Stimulated activated CD4-positive, alpha-beta T cell treated with anti-CD3 and anti-CD28 coated beads, Interleukin-2, amount 100 ng/mL, for 48 hours (primary cell): ENCODE measurements at places on chromosomes 2 and 18.

DNA sequence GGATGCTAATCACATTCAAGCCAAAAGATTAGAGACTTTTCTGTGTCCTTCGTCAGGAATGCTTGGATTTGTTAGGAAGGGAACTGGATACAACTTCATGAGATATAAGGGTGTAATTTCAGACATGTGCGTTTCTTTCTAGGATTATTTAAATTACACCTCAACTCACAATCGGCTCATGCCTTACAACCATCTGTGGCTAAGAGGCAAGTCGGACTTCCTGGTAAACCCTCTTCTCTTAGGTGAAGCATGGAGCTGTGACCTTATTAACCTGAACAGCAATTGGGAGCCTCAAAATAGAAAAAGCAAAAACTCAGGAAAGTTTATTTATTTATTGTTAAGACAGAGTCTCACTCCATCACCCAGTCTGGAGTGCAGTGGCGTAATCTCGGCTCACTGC lies 61.8 kb downstream of the SEMA4F start:
- DNase-seq, result no peak

DNA sequence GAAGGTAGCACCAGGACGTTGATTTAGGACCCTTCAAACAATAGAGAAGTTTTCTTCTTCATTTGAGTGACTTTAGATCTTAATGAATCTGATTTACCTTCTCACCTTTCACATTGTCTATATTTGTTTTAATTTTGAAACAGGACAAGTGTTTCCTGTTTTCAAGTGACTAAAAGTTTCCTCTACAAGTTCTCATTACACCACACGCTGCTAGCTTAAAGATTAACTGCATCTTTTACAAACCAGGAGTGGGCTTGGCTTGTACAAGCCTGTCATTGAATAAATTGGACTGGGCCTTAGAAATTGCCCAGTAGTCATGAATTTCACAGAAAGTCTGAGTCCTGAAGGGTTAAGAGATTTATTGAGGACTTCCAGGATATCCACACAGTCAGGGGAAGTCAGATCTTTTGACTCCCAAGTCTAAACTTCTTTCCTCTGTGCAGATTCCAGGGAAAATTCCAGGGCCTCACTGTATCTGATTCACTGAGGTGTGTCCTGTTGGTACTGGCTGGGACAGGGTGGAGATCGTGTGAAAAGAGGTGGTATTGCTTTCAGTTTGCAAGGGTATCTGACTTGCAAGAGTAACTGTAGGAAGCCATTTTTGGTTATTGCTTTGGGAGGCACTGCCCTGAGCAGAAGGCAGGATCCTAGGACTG lies 3.4 kb downstream of the SGPP2 start:
- no peak for DNase-seq

DNA sequence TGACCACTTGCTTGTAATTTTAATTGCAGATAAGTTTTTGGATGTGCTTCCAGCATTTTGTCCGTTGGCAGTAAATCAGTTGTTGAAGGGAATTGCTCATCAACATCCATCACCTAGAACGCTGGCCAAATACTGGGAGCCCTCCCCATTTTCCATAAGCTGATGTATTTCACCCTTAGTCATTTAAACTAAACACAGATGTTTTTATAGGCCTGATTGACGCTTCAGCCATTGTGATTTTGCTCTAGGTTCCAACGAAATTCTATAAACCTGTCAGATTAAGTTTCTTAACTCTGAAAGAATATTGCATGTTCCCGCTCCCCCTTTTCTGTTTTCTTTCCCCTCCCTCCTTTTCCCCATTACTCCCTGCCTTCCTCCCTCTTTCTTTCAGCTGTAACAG lies 1.0 kb upstream of the RPRM start:
- no peak for DNase-seq

GRCh38 chr18:8928847-8929780 lies 173.4 kb upstream of the NDUFV2 start:
- DNase-seq, result no peak

GRCh38 chr18:4658804-4659203 lies 203.7 kb upstream of the DLGAP1 start:
- no peak for DNase-seq

DNA sequence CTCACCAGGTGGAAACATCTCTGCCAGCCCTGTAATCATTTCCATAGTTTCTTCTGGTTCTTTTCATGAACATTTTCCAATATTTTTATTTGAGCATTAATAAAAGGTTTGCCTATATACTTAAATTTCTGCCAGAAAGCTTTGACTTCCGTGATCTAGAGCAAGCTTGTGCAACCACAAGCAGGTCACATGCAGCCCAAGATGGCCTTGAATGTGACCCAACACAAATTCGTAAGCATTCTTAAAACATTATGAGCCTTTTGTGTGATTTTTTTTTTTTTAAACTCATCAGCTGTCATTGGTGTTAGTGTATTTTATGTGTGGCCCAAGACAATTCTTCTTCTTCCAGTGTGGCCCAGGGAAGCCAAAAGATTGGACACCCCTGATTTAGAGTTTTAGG lies 51.6 kb downstream of the NEDD4L start:
- DNase-seq, result no peak

DNA sequence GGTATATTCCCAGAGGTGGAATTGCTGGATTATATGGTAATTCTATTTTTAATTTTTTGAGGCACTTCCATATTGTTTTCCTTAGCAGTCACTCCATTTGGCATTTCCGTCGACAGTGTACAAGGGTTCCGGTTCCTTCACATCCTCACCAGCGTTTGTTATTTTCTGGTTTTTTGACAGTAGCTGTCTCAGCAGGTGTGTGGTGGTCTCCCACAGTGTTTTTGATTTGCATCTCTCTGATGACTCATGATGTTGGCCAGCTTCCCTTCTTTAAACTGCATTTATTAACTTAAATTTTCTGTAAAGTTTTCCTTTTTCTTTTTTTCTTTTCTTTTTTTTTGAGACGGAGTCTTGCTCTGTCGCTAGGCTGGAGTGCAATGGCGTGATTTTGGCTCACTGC lies 19.7 kb downstream of the SH3BP4 start:
- no peak for DNase-seq

GRCh38 chr2:156329031-156329926 lies 3.2 kb downstream of the NR4A2 start:
- DNase-seq, result no peak

GRCh38 chr18:2641638-2642037 lies 13.9 kb upstream of the SMCHD1 start:
- DNase-seq, result no peak

GRCh38 chr2:144770616-144771230 lies 250.8 kb upstream of the ZEB2 start:
- DNase-seq, result no peak

DNA sequence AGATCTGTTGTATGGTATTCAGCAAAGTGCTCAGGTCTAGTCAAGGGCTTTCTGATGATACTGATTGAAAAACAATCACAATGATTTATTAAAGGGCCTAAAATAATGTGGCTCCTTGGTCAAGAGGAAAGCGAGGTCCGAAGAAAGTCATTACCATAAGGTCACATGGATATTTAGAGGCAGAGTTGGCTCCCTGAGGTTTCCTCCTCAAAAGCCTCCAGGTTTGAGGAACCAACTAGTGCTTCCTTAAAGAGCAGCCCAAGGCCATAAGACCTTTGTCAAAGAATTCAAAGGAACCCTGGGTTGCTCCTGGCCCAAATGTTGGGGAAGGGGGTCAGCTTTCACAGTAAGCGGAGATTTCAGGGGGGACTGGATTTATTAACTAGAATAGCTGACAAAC lies 280.7 kb upstream of the ATP5MC3 start:
- no peak for DNase-seq

DNA sequence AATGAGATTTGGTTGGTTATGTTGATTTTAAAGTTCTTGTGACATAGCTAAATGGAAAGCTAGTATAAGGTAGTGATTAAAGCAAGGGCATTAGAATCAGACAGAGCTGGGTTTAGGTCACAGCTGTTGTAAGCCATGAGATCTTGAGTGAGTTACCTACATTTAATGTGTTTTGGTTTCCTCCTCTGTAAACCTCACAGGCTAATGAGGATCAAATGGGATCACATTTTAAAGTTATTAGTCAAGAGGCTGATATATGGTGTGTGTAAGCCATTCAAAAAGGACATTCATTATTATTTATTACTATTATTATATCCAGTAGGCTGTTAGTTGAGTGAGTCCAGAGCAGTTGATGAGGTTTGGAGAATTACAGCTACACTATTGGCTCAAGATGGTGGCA lies 416.2 kb downstream of the IRS1 start:
- no peak for DNase-seq

DNA sequence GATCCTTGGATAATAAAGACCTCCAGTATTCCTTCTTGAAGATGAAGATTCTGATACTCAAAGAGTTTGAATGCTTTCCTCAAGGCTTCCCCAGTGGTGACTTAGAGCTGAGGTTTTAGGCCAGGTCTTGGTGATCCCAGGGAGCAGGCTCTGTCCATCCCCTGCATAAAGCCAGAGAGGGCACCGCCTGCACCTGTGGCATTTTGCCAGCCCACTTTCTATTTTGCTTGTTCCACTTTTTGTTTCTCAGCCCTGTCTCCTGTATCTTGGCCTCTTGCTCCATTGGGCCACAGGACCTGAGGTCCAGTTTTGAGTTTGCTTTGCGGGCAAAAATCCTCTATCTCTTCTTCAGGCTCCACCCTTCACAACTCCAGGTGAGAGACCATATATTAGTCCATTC lies 6.7 kb upstream of the SCYGR1 start:
- DNase-seq, result no peak

- no peak for DNase-seq
Observed at GRCh38 chr2:229733611-229734245, 19.4 kb upstream of the DNER start.

DNA sequence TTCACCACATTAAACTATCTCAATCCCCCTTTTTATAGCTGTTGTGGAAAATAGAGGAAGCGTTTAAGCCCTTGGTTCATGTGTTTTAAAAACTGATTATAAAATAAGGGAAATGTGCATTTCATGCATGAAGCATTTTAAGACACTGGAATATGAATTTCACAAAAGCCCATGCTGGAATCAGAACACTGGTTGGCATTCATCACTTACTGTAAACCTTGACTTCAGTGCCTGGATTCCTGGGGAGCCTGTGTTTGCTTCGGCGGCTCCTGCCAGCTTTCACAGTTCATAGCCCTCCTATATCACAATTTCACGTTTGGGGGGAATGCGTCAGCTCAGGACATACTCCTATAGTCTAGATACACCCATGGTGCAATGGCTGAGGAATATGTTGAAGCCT lies 336.9 kb downstream of the INSIG2 start:
- DNase-seq, result no peak

DNA sequence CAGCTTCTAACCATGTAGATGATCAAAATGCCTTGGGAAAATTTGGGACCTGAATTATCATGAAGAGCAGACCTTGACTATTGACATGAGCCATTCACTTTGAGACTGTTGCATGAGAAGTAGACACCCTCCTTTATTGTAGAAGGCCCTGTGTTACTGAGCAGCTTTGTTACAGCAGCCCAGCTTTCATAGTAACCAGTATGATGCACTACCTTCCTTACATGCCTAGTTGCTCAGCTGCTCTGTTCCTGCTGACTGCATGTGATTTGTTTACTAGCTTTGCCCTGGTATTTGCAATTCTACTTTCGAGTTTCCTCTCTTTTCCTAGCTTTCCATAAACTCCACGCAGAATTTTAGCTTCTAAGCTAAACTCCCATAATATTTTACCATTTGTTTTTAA lies 11.2 kb upstream of the FN1 start:
- DNase-seq, result no peak

GRCh38 chr2:26730549-26731344 lies 33.3 kb upstream of the SLC35F6 start:
- no peak for DNase-seq

DNA sequence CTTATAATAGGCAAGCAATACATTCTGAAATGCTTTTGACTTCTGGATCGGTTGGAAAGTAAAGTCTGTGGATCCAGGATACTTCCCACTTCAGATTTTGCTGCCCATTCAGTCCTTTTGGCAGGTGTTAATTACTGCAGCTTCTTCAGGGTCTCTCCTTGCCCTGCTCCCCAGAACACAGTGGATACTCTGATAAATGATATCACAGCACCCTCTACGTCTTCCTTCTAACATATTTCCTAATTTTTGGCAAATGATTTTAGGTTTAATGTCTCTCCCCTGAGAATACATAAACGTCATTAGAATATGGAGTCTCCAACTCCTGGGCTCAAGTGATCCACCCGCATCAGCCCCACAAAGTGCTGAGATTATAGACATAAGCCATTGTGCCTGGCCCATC lies 249.8 kb downstream of the NYAP2 start:
- DNase-seq, result no peak

- no peak for DNase-seq
Observed at GRCh38 chr2:28695245-28695647, 56.4 kb upstream of the PPP1CB start.

- no peak for DNase-seq
Observed at GRCh38 chr2:68417926-68418325, 49.2 kb downstream of the FBXO48 start.

GRCh38 chr2:232890896-232891601 lies 21.0 kb downstream of the SNORC start:
- no peak for DNase-seq
